ENCODE measurements at places on chromosomes 16 and 17. TPM values are rescaled to one million over a fixed set of nuclear protein-coding genes. Genes with fewer than 3 reads are reported as not detected.

SGCA gene
- not detected for total RNA-seq

EME1 gene
- total RNA-seq, result 0.18 TPM

PDIA2 gene
- not detected for total RNA-seq

SEPTIN1 gene
- 1.0 TPM for total RNA-seq

TNFRSF17 gene
- total RNA-seq, result not detected

TNK1 gene
- 1.9 TPM for total RNA-seq

CD300LD gene
- not detected for total RNA-seq

TOX3 gene
- total RNA-seq, result 1.8 TPM

ZSCAN10 gene
- total RNA-seq, result not detected

ARHGAP23 gene
- total RNA-seq, result 71.9 TPM

CENPV gene
- 26.5 TPM for total RNA-seq

EVI2B gene
- 14.3 TPM for total RNA-seq

ACSM2A gene
- 0.29 TPM for total RNA-seq

YBX2 gene
- 0.07 TPM for total RNA-seq

MT1A gene
- not detected for total RNA-seq

ABCC6 gene
- total RNA-seq, result 3.1 TPM

LITAFD gene
- not detected for total RNA-seq

SPATA22 gene
- total RNA-seq, result 0.17 TPM

TMEM204 gene
- total RNA-seq, result 77.2 TPM

KCTD13 gene
- total RNA-seq, result 39.4 TPM

MARVELD3 gene
- total RNA-seq, result not detected

GPR139 gene
- not detected for total RNA-seq

IGF2BP1 gene
- under 0.01 TPM for total RNA-seq

ZNF830 gene
- 12.1 TPM for total RNA-seq

MT1E gene
- 421 TPM for total RNA-seq

MPP2 gene
- total RNA-seq, result 4.8 TPM

CLEC3A gene
- total RNA-seq, result not detected

PHOSPHO1 gene
- total RNA-seq, result not detected

BCAR1 gene
- 68.8 TPM for total RNA-seq

OSGIN1 gene
- 33.0 TPM for total RNA-seq

KRT20 gene
- total RNA-seq, result not detected

MAFG gene
- total RNA-seq, result 44.5 TPM

NPIPB12 gene
- 19.6 TPM for total RNA-seq

ZG16B gene
- not detected for total RNA-seq

ALOX15B gene
- not detected for total RNA-seq

Data from adrenal gland (tissue), 19 donors.